Stimulated activated CD8-positive, alpha-beta memory T cell treated with anti-CD3 and anti-CD28 coated beads, Interleukin-4, amount 100 ng/mL, for 4 hours (primary cell): ENCODE measurements at places on chromosomes 4 and X.

DNA sequence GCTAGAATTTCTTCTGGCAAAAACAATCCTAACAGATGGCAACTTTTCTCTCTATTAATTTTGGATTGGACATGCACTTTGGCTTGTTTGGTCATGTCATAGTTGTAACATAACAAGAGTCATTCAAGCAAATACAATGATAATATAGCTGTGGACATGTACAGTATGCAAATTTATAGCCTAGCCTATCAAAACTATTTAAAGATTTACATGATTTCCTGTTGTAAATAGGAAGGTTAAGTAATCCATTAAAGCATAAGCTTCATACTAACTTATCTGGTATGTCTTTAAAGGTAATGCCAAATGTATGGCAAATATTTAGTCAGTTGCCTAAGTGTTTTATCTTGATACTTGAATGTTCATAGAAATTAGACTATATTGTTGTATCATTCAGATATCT, 45.3 kb downstream of the RPA4 start:
- no peak for DNase-seq

- no peak for DNase-seq
These were observed 151.4 kb upstream of the STX18 start for GRCh38 chr4:4693258-4693657.

GRCh38 chrX:50813843-50814661, at the start of gene SHROOM4:
Gene SHROOM4, minus strand, starts transcription at chrX:50814194. Its CDS starts 176 bp downstream, at chrX:50814018.
- no peak for DNase-seq

DNA sequence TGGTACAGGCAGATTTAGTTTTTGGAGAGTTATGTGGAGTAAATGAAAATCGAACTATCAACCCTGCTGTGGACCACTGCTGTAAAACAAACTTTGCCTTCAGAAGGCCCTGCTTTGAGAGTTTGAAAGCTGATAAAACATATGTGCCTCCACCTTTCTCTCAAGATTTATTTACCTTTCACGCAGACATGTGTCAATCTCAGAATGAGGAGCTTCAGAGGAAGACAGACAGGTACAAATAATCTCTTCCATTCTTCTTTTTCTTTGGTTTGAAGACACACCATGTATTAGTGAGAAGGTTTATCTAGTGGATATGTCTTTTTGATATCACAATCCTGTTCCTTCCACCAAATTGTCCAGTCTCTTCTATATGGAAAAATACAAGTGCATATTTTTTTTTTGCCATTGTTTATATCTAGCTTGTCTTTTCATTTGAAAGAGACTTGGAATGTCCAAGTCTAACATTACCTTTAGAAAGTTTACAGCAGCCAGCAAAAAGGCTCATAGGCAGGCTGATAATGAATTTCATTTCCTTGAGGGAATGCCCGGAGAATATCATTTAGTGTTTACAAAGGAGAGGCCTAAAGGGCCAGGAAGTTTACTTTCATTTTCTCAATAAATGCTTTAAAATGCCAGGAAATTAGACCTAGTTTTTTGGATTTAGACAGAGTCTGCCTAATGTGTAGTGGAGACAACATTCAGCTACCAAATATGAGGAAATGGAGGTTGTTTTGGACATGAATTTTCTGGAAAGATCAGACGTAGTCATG, 18.6 kb downstream of the AFM start:
- DNase-seq = no peak

- no peak for DNase-seq
These were observed 174.5 kb downstream of the SMIM20 start for GRCh38 chr4:26088433-26088928.

- no peak for DNase-seq
These were observed 92.5 kb downstream of the FAM13A start for GRCh38 chr4:88964450-88964849.

DNA sequence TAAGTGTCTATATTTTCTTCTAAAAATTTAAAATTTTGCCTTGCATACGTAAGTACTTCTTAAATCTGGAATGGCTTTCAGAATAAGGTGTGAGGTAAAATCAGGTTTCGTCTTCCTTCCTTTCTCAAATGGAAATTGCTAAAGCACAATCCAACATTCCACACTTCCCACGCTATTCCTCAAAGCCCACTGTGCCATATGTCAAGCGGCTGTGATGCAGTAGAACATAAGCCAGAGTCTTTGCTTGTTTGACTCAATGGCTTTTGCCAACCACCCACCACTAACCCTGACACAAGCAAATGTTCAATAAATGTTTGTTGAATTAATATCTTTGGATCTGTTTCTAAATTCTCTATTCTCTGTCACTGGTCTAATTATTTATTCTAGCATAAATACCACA, 1199.7 kb upstream of the TENM3 start:
- DNase-seq = no peak

- DNase-seq = no peak
These were observed 67.6 kb downstream of the MRPL1 start for GRCh38 chr4:77930154-77930639.

DNA sequence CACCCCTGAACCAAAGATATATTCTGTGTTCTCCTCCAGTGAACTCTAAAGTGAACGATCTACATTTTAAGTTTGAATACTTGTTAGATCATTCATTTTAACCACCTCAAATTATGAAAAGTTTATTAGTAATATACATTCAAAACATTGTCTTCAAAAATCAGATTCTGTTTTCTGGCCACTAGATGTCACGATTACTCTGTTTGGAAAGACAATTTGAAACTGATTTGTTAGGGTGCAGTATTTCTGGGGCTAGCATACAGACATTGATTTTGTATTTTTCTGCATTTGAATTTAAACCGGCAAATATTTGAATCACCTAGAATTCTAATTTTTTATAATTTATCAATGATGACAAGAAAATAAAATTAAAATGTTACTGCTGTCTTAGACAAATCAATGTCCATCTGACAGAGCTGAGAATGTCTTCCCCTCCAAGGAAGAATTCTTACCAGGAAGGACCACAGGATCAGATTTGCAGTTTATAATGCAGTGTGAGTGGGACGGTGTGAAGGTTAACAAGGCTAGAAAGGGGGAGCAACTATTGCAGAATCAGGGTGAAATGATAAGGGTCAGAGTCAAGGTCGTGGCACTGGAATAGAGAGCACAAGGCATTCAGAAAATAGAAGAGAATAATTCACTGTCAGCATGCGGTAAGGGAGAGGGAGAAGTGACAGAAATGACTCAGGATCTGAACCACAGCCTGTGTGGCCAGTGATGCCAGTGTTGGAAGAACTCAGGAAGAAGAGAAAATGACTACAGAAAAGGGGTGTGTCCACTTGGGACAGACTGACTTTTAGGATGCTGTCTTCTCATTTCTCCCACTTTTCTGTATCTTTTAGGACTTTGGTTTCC, 91.6 kb downstream of the ANXA10 start:
- DNase-seq = no peak
